ENCODE measurements at places on chromosomes 11 and 22. TPM values are rescaled to one million over a fixed set of nuclear protein-coding genes. Genes with fewer than 3 reads are reported as not detected.

Gene VSIG10L2
- total RNA-seq: not detected

Gene OR10G8
- total RNA-seq: not detected

Gene CNIH2
- 1.2 TPM for total RNA-seq

Gene OR52A1
- not detected for total RNA-seq

Gene LMNTD2
- total RNA-seq: 2.1 TPM

Gene OR5D18
- total RNA-seq: not detected

Gene AMPD3
- total RNA-seq: 11.3 TPM

Gene B3GAT3
- total RNA-seq: 98.7 TPM

DNA sequence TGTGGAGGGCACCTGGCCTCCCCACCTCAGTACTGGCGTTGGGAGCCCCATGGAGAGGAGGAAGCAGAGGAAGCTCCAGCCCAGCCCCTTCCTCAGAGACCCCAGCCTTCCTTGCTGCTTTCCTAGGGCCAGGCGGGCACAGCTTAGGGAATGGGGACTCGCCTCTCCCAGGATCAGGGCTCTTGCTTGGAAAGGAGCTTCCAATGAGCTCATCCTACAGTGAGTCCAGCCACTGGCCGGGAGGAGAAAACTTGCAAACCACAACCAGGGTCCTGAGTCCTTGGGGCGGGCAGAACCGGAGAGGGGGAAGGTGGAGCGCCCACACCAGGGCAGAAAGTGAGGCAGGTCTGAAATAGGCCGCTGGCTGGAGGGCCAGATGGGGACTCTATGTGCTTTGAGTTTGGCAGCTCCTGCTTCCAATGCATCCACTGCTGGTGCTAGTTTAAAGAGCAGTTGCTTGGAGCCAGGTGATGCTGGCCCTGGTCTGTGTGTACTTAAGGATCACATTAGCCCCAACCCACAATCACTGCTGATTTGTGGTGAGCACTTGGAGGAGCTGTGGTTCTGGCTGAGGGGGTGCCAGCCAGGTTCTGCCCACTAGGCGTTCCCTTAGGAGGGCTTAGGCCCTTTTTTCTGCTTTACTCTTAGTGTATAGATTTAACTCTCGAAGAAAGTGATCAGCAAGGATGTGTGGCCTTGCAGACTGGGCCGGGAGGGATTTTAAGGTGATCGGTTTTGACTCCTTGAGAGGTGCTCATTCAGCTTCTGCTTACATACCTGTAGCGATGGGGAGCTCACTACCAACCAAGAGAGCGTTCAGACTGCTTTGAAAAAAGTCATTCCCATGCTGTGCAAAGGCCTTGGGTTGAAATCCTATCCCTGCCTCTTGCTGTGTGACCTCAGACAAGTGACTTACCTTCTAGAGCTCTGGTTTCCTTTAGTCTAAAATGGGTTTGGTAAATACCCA, 81.9 kb downstream of the TP53I11 start:
- H3K27ac ChIP-seq: peak overlapping the region; percentile 56
- peaks cover 29% of the 10 kb centered on the region for H3K27me3 ChIP-seq
- H3K4me1 ChIP-seq: peaks cover 11% of the 10 kb centered on the region
- H3K36me3 ChIP-seq: no peaks in the 10 kb centered on the region

- H3K27me3 ChIP-seq: no peaks in the 10 kb centered on the region
- H3K36me3 ChIP-seq: no peaks in the 10 kb centered on the region
- peak overlapping the region; percentile 93 for H3K27ac ChIP-seq
- peaks cover 64% of the 10 kb centered on the region for H3K4me1 ChIP-seq
- peak; percentile 77 for DNase-seq
These were observed 7.9 kb upstream of the SH3BP1 start for GRCh38 chr22:37631448-37632173.

DNA sequence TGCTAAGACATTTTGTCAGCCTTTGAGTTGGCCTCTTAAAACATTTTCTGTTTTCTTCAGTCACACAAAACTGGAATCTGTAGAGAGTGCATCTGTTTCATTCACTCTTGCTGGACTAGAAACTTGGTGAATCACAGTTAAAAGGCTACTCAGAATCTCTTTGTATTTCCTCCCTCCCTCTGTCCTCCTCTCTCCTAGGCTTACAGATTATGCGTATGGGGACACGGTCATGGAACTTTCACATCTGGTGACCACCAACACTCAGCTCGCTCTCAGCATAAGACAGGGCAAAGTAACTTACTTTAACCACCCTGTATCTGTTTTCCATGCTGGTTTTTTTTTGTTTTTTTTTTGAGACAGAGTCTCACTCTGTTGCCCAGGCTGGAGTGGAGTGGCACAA, 50.4 kb downstream of the BARX2 start:
- no peak overlapping the region for H3K4me3 ChIP-seq
- H3K4me1 ChIP-seq: no peaks in the 10 kb centered on the region
- H3K36me3 ChIP-seq: no peaks in the 10 kb centered on the region
- H3K27me3 ChIP-seq: peaks cover 6% of the 10 kb centered on the region

GRCh38 chr11:126411971-126412381, 56.5 kb downstream of the ST3GAL4 start:
- H3K27ac ChIP-seq: no peak overlapping the region
- H3K4me3 ChIP-seq: no peak overlapping the region
- no peaks in the 10 kb centered on the region for H3K27me3 ChIP-seq
- H3K36me3 ChIP-seq: peaks cover 6% of the 10 kb centered on the region

GRCh38 chr22:47022475-47022874, 260.0 kb downstream of the TBC1D22A start:
- peaks cover 22% of the 10 kb centered on the region for H3K4me1 ChIP-seq
- no peak for DNase-seq
- no peaks in the 10 kb centered on the region for H3K27me3 ChIP-seq
- no peak overlapping the region for H3K27ac ChIP-seq
- H3K36me3 ChIP-seq: no peaks in the 10 kb centered on the region

DNA sequence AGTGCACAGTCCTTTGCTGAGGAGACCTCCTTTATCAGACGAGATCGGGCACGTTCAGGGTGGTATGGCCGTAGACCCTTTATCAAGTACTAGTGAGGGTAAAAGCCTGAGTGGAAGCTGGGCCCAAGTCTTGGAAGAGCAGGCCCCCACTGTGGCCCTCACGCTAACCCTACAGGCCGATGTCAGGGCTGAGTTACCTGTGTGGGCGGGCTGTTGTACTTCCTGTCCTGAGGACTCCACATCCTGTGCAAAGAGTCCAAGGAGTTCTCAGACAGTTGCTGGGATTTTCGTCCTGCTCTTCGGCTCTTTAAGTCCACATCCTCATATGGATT, 34.9 kb downstream of the RPL27A start:
- H3K4me1 ChIP-seq: peaks cover 13% of the 10 kb centered on the region
- H3K4me3 ChIP-seq: no peak overlapping the region
- no peak overlapping the region for H3K27ac ChIP-seq
- H3K36me3 ChIP-seq: no peaks in the 10 kb centered on the region
- no peak for DNase-seq

GRCh38 chr11:102244681-102245409, 72.4 kb upstream of the BIRC3 start:
- no peaks in the 10 kb centered on the region for H3K36me3 ChIP-seq
- H3K27me3 ChIP-seq: peaks cover 10% of the 10 kb centered on the region
- DNase-seq: no peak
- H3K27ac ChIP-seq: no peak overlapping the region
- H3K4me1 ChIP-seq: peaks cover 5% of the 10 kb centered on the region
- no peak overlapping the region for H3K4me3 ChIP-seq

GRCh38 chr11:90100431-90100830, 14.7 kb downstream of the UBTFL1 start:
- no peaks in the 10 kb centered on the region for H3K36me3 ChIP-seq
- no peak overlapping the region for H3K4me3 ChIP-seq
- DNase-seq: no peak
- no peaks in the 10 kb centered on the region for H3K4me1 ChIP-seq

GRCh38 chr11:84549217-84549616, 1077.9 kb downstream of the DLG2 start:
- no peak overlapping the region for H3K4me3 ChIP-seq
- H3K27ac ChIP-seq: no peak overlapping the region
- no peak for DNase-seq

DNA sequence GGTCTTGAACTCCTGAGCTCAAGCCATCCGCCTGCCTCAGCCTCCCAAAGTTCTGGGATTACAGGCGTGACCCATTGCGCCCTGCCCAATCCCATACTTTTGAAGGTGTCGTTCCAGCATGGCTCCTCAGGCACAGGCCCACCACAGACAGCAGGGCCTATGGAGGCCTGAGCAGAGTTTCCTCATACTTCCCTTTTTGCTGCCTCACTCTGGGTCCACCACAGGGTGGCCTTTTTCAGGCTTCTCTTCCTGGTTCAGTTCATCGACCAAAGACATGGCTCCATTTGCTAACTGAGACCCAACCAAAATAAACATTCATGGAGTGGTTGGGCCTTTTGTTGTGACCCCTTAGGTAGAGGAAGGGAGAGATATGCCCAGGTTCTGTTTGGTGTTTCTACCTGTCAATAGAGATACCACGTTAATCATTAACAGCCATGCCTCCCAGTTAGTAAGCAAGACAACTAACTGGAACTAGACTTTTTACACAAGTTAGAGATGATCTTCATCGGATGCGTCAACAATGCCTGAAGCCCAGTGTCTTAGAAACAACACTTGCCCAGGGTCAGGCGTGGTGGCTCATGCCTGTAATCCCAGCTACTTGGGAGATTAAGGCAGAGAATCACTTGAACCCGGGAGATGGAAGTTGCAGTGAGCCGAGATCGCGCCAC, 35.1 kb downstream of the TRIOBP start:
- no peaks in the 10 kb centered on the region for H3K4me1 ChIP-seq
- no peak overlapping the region for H3K27ac ChIP-seq
- no peak for DNase-seq
- H3K4me3 ChIP-seq: no peak overlapping the region

DNA sequence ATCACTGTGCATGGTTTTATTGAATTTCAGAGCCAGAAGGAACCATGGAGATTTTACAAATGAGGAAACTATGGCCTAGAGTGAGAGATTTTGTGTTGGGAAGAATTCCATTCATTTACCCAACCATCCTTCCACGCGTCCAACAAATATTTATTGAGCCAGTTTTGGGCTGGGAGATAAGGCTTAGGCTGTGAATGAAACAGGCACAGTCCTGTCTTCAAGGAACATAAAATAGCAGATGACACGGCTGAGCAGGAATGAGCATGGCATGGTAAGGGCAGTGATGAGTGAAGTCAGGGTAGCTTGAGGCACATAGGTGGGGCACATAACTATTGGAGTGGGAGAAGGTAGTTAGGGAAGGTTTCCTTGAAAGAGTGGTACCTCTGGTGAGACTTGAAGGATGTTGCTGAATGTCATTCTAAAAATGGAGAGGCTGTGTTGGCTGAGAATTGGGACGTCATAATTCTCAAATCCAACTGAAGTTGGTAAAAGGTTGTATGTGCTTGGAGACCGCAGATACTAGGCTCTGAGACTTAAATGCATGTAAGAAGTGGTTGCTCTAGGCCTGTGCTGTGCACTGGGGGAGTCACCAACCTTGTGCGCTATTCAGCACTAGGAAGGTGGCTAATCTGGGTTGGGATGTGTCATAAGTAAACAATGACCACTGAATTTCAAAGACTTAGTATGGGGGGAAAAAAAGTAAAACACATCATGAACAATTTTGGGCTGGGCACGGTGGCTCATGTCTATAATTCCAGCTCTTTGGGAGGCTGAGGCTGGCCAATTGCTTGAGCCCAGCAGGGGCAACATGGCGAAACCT, 51.9 kb downstream of the TEAD1 start:
- H3K27me3 ChIP-seq: peaks cover 45% of the 10 kb centered on the region
- no peak for DNase-seq
- no peak overlapping the region for H3K4me3 ChIP-seq

GRCh38 chr11:17559341-17560087, 12.5 kb downstream of the OTOG start:
- H3K27me3 ChIP-seq: peaks cover 5% of the 10 kb centered on the region
- H3K27ac ChIP-seq: no peak overlapping the region
- no peaks in the 10 kb centered on the region for H3K4me1 ChIP-seq
- no peak overlapping the region for H3K4me3 ChIP-seq

GRCh38 chr11:119864836-119865235, 135.8 kb upstream of the NECTIN1 start:
- no peak for DNase-seq
- H3K4me3 ChIP-seq: no peak overlapping the region
- peaks cover 20% of the 10 kb centered on the region for H3K27me3 ChIP-seq
- no peak overlapping the region for H3K27ac ChIP-seq
- H3K36me3 ChIP-seq: no peaks in the 10 kb centered on the region
- H3K4me1 ChIP-seq: no peaks in the 10 kb centered on the region

DNA sequence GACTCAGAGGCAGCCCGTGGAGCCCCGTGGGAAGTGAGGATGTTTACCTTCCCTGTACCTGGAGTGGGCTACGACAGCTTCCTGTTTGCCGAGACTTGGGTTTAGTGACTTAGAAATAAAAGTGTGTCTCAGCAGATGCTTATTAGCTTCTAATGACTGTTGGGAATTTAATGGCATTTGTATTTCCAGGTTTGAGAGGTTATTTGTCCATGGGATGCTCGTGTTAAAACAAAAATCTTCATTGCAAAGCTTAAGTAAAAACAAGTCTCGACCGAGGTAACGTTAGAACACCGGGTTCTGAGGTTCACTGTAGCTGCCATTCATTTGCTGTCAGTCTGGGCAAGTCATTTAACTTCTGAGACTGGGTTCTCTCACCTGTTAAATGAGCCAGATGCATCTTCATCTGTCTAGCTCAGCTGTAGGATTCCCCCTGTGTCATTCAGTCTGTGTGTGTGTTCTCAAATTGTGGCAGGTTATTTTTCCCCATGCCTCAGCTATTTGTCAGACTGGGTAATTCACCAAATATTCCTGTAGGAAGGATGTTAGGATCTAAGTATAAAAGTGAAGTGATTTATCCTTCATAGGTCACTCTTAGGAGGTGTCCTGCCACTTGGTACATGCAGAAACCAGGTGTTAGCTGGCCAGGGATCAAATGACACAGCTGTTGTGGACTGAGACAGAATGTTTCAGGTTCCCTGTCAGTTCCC, 791 bp downstream of the EI24 start:
- DNase-seq: no peak
- no peaks in the 10 kb centered on the region for H3K27me3 ChIP-seq
- peaks cover 13% of the 10 kb centered on the region for H3K4me1 ChIP-seq
- H3K4me3 ChIP-seq: peak overlapping the region; percentile 91
- H3K27ac ChIP-seq: peak overlapping the region; percentile 76

DNA sequence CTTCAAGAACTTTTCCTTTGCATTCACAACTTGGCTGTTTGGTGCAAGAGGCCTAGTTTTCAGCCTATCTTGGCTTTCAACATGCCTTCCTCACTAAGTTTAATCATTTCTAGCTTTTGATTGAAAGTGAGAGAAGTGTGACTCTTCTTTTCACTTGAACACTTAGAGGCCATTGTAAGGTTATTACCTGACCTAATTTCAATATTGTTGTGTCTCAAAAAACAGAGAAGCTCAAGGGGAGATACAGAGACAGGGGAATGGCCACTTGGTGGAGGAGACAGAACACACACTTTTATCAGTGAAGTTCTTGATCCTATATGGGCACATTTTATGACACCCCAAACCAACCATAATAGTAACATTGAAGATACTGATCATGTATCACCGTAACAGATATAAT, 532.3 kb downstream of the DLG2 start:
- H3K36me3 ChIP-seq: peaks cover 6% of the 10 kb centered on the region
- no peaks in the 10 kb centered on the region for H3K4me1 ChIP-seq
- H3K27me3 ChIP-seq: no peaks in the 10 kb centered on the region
- DNase-seq: no peak
- H3K4me3 ChIP-seq: no peak overlapping the region
